Left cardiac atrium (tissue), 4 donors: ENCODE measurements at places on chromosomes 7 and 10. TPM values are rescaled to one million over a fixed set of nuclear protein-coding genes. Genes with fewer than 3 reads are reported as not detected.

GRCh38 chr10:52771534-52772445 is 794 bp downstream of the MBL2 start:
- DNase-seq, result no peak

- no peak for DNase-seq
Observed at GRCh38 chr10:75475460-75476182, 44.2 kb downstream of the LRMDA start.

- no peak for DNase-seq
Observed at GRCh38 chr7:131548371-131548770, 8.1 kb downstream of the PODXL start.

DNA sequence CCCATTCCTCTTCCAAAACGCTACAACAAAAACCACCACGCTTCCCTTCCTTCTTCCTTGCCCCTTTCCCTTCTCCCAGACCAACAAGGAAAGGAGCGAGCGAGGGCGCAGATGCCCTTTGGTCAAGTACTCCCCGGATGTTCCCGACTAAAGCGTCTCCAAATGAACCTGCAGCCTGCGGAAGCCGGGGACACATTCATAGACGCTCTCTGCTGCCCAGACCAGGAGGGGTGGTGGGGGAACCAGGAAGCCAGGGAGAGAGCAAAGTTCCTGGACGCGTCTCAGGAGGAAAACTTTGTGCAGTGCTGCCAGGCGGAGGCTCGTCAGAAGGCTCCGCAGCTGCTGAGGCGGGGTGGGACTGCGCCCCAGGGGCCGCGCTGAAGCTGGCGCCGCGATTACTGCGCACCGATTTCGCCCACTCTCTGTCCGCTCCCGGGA is 754 bp downstream of the SEMA3D start:
- DNase-seq, result peak; percentile 33

DNA sequence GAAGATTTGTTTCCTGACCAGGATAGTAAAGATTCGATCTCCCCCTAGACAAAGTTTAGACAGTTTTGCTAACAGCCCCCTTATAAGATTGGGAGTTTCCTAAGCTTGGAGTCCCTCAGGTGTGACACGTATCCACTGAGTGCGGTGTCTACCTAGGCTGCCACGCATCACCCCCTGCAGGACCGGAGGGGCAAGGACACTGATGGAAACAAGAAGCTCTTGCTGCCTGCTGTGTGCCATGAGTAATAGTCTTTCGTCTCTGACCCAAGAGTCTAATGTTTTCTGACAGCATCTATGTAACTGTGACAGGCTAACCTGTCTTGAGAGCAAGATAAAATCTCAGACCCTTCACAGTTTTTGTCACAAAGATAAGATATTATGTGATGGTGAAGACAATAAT is 173.5 kb downstream of the SEMA3E start:
- DNase-seq, result no peak

WDR86 gene
- 0.71 TPM for total RNA-seq

LRRD1 gene
- 0.10 TPM for total RNA-seq
